ENCODE measurements at places on chromosomes 1 and 21. TPM values are rescaled to one million over a fixed set of nuclear protein-coding genes. Genes with fewer than 3 reads are reported as not detected.

Gene NEGR1
- total RNA-seq = 78.7 TPM

Gene DENND2C
- 2.0 TPM for total RNA-seq

Gene TRPM2
- 1.6 TPM for total RNA-seq

Gene WNT9A
- total RNA-seq = 1.2 TPM

Gene CD1C
- under 0.01 TPM for total RNA-seq

Gene CFHR2
- not detected for total RNA-seq

Gene PLA2G2D
- not detected for total RNA-seq

Gene MNDA
- 2.0 TPM for total RNA-seq

Gene MPL
- total RNA-seq = not detected

Gene DMRTA2
- 1.2 TPM for total RNA-seq

Gene NUP210L
- 0.41 TPM for total RNA-seq

Gene TCHH
- under 0.01 TPM for total RNA-seq

Gene KRTAP13-2
- total RNA-seq = not detected

Gene RGS18
- 0.41 TPM for total RNA-seq

Gene AMIGO1
- 8.2 TPM for total RNA-seq

Gene LAMB3
- 0.82 TPM for total RNA-seq

Gene OR2L2
- 0.41 TPM for total RNA-seq

Gene KIAA1614
- total RNA-seq = 5.7 TPM

Gene ZMYND12
- total RNA-seq = not detected

Gene DSTYK
- total RNA-seq = 18.3 TPM

Gene TENT5C
- total RNA-seq = 4.9 TPM

Gene CAMK2N1
- 109 TPM for total RNA-seq

Gene ADGRL2
- 120 TPM for total RNA-seq

Gene MSTO1
- total RNA-seq = 21.6 TPM

Gene FAM110D
- total RNA-seq = 0.82 TPM

Gene AMY2A
- total RNA-seq = not detected

Gene GOLT1A
- 0.41 TPM for total RNA-seq

Gene OLIG2
- total RNA-seq = 14.7 TPM

Gene CYP4A11
- not detected for total RNA-seq

Gene RHOC
- 35.1 TPM for total RNA-seq

Gene SLC35F3
- total RNA-seq = 2.4 TPM

Gene LEFTY2
- total RNA-seq = under 0.01 TPM

Gene UBE2U
- total RNA-seq = not detected

Gene FAM151A
- total RNA-seq = not detected

Gene ANKRD34A
- 1.6 TPM for total RNA-seq

Gene ICOSLG
- 0.41 TPM for total RNA-seq

Gene SLC9C2
- total RNA-seq = 3.7 TPM

Gene ERICH3
- 16.7 TPM for total RNA-seq

Gene RNU1-1
- total RNA-seq = under 0.01 TPM

Gene ATF3
- 1.6 TPM for total RNA-seq

Gene AUNIP
- 0.82 TPM for total RNA-seq

Gene HRNR
- total RNA-seq = not detected

Gene AGO1
- 12.2 TPM for total RNA-seq
